ENCODE measurements at places on chromosomes 7 and 10.

DNA sequence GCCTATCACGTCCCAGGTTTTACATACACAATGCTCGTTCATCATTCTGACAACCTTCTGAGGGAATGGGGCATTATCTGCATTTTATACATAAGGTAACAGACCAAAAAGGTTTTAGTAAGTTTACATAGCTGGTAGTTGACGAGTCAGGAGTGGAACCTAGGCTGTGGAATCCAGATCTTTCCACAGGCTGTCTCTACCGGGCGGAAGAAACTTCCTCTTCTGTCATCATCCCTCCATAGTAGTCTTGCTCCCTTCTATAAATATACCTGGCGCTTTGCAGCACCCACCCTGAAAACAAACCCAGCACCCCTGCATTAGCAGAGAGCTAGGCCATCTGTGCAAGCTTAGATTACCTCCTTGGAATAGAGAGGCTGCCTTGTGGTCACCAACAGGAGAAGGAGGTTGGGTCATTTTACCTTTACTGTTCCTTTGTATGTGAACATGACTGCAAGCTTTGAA lies 1.3 kb downstream of the TSPAN13 start:
- DNase-seq, result no peak

GRCh38 chr10:76774987-76775603 lies 862.5 kb downstream of the KCNMA1 start:
- no peak for DNase-seq

DNA sequence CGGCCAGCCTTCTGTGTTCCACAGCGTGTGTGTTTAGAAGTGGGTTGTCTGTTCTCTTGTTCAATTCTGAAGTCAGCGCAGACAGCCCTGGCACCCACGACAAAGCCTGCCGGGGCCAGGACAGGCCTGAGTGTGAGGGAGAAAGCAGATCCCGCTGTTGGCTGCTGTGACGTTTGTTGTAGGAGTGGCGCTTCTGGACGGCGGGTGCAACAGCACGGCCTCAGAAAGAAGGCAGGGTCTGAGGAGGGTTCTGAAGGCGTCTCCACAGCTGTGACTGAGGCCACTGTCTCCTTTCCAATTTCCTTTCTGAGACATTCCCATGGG lies 76.2 kb downstream of the VIPR2 start:
- no peak for DNase-seq

DNA sequence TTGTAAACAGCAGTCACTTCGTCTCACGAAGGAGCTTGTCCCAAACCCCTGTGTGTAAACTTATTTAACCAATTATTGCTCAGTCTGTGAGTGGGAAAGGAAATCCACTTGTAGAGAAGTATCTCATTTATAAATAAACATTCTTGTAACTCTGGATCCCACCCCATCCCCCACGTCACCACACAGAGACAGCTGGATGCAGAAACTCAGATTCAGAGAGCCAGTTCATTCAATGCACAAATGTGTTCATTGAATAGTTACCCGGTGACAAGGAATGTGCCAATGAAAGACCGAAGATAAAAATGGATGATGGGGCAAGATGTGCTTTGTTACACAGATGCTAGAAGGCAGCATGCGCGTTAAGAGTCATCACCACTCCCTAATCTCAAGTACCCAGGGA lies 8.3 kb upstream of the OCM start:
- DNase-seq, result no peak

DNA sequence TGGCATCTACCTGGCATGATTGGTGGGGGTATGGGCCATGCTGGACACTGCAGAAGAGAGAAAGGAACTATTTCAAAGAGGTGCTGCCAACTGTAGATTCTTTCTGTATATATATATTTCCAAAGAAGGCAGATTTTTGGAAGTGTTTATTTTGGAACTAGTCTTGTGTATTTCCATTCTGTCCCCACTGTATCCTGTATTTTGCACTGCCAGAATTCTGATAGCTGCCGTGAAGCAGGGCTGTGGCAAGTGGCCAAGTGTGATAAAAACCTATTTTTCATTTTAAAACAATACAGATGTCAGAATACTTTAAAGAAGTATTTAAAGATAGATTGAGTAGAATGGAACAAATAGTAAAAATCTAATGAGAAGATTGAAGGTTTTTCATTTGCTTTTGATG lies 17.1 kb downstream of the MCU start:
- no peak for DNase-seq

GRCh38 chr7:153682628-153683027 lies 369.6 kb upstream of the DPP6 start:
- no peak for DNase-seq

DNA sequence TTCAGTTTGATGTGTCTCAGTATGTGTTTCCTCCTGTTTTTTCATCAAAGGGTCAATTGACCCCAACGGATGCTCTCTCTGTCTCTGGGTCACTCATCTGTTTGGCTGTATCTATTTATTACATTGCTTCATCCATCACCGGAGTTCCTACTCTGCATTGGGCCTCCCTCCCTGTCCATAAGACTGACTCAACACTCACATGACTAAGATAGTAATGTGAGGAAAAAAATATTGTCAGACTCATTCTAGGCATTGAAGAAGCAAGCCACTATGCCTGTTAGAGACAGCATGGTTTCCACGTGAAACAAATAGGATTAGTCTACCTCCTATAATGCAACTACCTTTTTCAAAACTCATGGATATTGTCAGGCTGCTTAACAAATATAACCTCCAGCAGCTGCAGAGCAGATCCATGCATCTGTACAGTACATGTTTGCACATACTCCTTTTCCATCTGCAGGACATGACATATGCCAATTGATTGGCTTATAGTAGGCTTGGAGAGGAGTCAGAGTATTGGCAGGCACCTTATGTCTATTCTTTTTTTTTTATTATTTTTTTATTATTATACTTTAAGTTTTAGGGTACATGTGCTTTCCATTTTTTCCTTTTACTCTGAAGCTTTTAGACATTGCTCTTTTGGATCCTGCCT lies 275.2 kb downstream of the LRRTM3 start:
- no peak for DNase-seq

DNA sequence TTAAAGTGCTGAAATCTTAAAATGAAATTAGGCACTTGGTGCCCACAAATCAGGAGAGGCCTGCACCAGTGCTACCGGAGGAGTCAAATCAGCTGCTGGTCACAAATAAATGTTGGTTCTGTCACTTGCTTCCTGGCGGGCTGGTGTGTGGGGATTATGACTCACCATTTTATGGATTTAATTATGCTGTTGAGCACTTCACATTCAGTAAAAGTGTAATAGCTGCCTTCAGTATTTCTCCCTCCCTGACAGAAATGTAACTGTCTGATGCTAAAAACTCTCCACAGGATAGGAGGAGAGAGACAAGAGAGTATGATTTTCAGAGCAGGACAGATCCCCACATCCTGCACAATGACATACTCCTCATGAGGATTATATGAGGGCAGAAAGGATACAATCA lies 186.0 kb downstream of the JAZF1 start:
- DNase-seq, result no peak

GRCh38 chr7:106329971-106330733 lies 45.4 kb upstream of the NAMPT start:
- no peak for DNase-seq

DNA sequence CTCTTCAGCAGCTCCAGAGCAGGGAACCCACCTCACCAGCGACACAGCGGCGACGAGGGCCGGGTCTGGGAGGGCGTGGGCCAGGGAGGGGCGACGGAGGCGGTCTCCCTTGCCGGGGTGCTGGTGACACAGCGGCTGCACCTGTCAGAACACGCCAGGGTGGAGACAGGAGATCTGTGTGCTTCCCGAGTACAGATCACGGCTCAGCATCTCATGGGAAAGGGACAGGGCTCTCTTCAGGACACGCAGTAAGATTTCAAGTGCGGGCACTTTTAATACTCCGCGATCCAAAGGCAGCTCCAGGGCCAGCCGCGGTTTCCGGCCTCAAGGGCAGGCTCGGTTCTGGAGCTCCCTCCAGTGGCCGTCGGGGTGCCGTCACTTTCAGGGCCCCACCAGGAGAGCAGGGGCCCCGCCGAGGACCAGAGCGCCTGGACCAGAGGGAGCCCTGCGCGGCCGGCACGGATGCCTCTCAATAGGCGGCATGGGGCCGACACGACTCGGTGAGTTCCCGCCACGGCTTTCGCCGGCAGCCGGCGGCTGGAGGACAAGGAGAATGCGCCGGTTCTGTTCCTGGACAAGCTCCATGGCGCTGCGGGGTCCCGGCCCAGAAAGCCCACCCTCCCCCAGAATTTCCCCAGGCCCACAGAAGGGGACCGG lies 21.4 kb downstream of the GPR146 start:
- no peak for DNase-seq

GRCh38 chr10:43396061-43396927 lies 12.7 kb downstream of the HNRNPF start:
- peak; percentile 41 for DNase-seq

GRCh38 chr10:71622154-71622526 lies 97.4 kb downstream of the C10orf105 start:
- DNase-seq, result peak; percentile 84

- no peak for DNase-seq
Measured at GRCh38 chr10:128365156-128365725, 239.0 kb upstream of the MKI67 start.

- no peak for DNase-seq
Measured at GRCh38 chr10:94991243-94991888, 52.9 kb downstream of the CYP2C9 start.

- DNase-seq, result no peak
Measured at GRCh38 chr7:22765609-22766008, 38.6 kb downstream of the IL6 start.

- DNase-seq, result no peak
Measured at GRCh38 chr7:158252081-158252836, 335.4 kb downstream of the PTPRN2 start.

DNA sequence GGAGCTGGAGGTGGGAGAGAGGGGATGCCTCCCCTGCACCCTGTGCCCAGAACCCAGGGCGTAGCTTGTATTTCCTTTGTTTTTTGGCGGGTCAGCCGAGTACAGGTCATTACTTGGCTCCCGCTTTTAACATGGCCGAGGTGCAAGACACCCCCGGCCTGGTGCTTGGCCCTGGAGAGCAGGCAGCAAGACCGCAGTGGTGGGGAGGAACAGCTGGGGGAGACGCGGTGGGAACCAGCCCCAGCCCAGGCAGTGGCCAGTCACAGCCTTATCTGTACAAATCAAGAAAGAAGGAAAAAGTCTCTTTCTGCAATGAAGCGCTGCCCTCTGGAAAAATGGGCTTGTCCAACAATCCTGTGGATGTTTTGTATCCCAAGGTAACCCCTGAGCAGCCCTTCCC lies 99.1 kb downstream of the TAX1BP1 start:
- no peak for DNase-seq

DNA sequence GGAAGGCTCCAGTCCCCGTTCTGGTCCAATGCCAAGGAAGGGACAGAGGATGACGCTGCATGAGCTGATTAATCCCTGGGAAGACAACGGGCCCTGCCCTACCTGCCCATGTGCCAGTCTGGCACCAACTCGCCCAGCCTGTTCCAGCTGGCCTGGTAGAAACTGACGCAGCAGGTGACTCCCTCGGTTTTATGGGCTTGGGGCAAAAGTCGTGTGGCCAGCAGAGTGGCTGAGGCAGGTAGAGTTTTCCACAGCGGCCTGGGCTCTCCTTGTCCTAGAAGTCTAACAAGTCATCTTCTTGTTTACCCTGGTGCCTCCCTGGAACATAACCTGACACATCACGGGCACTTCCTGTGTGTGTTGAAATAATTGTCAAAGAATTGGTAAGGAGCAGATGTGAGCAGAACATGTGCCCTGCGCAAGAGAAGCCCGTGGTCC lies 20.4 kb upstream of the LMTK2 start:
- DNase-seq, result no peak

DNA sequence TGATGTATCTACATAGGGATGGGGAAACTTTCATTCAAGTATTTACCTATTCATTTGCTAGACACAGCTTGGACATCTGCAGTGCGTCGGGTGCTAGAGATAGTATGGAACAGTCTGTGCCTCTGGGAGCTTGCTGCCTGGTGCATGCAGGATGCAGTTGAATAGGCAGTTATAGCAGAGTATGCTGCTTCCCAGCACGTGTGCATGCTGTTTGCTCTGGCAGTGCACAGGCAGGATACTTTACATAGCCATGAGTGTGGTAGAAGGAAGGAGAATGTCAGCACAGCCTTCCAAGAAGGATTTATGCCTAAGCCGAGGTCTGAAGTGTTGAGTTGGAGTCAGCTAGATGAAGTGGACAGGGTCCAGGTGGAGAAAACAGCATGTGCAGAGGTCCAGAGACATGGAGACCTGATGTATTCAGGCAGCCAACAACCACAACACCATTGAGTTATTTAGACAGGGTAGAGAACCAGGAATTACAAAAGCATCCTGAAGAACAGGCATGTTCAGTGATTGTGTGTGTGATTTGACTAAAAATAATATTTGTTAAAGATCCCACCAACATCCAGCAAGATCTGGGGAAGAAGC lies 8.1 kb downstream of the MAP3K8 start:
- no peak for DNase-seq

GRCh38 chr7:9835199-9835598 lies 1138.5 kb upstream of the PHF14 start:
- no peak for DNase-seq

DNA sequence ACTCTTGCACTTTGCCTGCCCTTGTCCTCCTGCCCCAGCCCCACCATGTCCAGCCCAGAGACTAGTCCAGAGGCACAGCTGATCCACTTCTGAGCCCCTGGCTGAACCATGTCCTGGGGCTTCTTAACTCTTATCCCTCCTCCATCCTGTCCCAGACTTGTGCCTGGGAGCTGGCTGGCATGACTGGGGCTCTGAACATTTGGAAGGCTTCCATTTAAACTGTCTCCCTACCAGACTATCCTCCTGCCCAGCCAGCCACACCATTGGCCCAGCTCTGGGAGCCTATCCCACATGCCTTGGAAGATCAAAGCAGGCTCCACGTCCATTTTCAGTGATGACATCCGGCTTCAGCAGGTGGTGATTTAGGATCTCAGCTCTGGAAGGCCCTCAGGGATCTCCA lies 57.4 kb downstream of the FAM241B start:
- DNase-seq, result no peak

- no peak for DNase-seq
Measured at GRCh38 chr7:22561321-22561811, 61.4 kb upstream of the STEAP1B start.

DNA sequence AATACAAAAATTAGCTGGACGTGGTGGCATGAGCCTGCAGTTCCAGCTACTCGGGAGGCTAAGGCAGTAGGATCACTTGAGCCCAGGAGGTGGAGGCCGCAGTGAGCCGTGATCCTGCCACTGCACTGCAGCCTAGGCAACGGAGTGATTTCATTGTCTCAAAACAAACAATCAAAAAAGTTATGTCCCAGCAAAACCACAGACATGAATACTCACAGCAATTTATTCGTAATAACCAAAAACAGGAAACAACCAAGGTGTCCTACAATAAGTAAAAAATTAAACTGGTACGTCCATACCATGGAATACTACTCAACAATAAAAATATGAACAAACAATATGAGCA lies 11.6 kb upstream of the CYTH3 start:
- DNase-seq, result no peak

All from NCI-H526 treated with DMSO at 0.1 percent for 48 hours (cell line).